Cerebellum (tissue), 4 donors: ENCODE measurements at places on chromosomes 4 and X.

GRCh38 chrX:70675284-70675683, 230.6 kb downstream of the DLG3 start:
- no peak for DNase-seq

GRCh38 chr4:3868211-3869173, 102.3 kb downstream of the ADRA2C start:
- DNase-seq = no peak

GRCh38 chr4:37873386-37873785, 17.5 kb upstream of the TBC1D1 start:
- DNase-seq = no peak

DNA sequence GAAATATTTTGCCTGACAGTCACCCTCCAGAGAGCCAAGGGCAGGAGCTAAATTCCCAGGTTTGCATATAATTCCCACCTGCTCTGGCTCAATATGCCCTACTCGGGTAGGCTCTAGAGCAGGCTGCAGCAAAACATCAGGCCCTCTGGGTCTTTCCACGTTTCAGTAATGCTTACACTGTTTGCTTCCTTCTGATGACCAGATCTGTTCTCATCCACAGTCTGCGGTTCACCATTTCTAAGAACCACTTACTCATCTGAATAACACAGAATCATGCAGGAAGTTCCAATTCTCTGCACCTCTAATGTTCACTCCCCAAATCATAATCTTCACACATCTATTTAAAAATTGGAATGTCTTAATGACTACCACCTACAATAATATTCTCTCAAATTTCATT, 141.4 kb downstream of the PPP3CA start:
- no peak for DNase-seq

DNA sequence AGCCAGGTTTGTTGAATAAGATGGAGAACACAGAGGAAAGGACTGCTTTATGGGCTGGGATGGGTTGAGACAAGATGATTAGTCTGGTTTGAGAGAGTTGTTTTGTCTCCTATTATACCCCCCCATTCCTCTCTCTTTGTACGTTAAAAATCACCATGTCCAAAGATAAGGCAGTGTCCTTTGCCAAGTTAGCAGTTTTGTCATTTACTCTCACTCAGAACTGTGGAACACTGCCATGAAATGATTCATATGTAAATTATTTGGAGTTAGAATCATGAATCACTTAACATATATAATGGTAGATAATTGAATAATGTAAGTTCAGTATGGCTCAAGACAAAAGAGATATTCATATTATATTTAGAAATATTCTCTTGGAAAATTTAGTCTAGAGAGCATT, 151.3 kb downstream of the DCLK2 start:
- DNase-seq = no peak

DNA sequence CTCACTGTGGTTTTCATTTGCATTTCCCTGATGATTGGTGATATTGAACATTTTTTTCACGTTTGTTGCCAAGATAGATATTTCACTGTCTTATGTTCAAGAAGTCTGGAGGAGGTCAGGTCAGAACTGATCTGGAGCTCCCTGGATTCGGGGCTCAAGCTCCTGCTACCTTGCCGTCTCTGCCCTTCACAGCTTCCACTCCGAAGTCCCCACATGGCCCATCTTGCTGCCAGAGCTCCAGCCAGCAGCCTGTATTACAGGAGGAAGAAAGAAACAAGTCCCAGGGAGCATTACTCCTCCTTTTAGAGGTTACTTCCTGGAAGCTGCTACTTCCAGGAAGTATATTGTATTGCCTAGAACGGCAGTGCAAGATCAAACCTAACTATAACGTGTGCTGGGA, 17.9 kb upstream of the CDKN2AIP start:
- no peak for DNase-seq

GRCh38 chrX:135737366-135738071, 24.1 kb downstream of the CT45A1 start:
- DNase-seq = peak; percentile 1

DNA sequence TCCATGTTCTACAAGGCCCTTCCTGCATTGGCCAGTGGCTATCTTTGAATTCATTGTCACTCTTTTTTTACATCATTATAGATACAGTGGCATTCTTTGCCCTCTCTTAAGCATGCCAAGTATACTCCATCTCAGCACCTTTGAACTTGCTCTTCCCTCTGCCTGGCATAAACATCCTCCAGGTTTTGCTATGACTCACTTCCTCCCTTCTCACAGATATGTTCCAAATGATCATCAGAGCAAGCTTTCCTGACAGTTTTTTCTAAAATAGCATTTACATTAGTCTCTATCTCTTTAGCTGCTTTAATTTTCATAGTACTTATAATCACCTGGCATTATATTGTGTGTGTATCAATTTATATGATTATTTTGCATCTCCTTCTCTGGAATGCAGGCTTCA, 553.3 kb upstream of the MAGEB2 start:
- DNase-seq = no peak

GRCh38 chr4:87133183-87133582, 87.2 kb downstream of the KLHL8 start:
- no peak for DNase-seq

GRCh38 chr4:26050212-26050643, 136.2 kb downstream of the SMIM20 start:
- no peak for DNase-seq

DNA sequence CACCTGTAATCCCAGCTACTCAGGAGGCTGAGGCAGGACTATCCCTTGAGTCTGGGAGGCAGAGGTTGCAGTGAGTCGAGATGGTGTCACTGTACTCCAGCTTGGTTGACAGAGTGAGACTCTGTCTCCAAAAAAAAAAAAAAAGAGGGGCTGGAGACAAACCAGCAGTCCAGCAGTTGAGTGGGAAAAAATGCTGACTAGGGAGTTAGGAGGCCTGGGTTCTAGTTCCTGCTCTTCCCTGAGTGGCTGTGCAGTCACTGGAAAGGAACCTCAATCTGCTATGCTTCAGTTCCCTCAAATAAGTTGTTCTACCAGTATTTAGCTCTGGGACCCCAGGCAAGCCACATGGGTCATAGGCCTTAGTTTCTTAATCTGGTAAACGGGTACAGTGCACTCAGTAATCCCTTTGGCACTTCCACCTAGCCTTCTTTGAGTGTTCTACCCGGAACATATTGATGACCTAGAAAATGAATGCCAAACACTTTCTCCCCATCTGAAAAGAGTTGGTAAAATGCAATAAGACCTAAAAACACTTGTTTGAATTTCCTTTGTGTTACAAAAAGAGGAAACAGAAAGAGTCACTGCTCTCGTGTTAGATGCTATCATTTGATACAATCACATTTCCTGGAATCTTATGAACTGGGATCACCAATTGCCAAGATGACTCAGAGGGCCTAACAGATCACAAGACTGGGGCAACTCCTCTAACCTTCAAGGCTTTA, 99.3 kb upstream of the EGFL6 start:
- DNase-seq = no peak

GRCh38 chrX:155188786-155189185, 27.5 kb upstream of the VBP1 start:
- DNase-seq = no peak

GRCh38 chr4:146478009-146478408, 43.7 kb downstream of the SLC10A7 start:
- no peak for DNase-seq

- no peak for DNase-seq
Measured at GRCh38 chr4:113899271-113900070, 80.0 kb downstream of the ARSJ start.

DNA sequence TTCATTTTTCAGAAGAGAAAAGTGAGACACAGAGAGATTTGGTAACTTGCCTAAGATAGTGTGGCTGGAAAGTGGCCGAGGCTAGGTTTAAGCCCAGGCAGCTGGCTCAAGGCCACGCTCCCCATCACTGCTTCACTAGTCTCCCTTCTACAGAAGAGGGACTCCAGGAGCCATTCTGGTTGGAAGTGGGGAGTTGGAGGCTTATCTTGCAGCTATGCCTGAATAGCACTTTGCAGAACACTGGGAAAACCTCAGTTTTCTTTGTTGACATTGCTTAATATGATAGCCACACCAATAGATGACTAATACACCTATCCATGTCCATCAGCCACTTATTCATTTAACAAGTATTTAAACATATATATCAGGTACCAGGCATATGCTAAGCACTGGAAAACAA, 18.5 kb downstream of the LRRC66 start:
- no peak for DNase-seq

- no peak for DNase-seq
Measured at GRCh38 chr4:114396808-114397207, 201.8 kb upstream of the UGT8 start.

GRCh38 chr4:104093247-104093646, 373.5 kb upstream of the TACR3 start:
- DNase-seq = no peak

GRCh38 chr4:183493246-183493645, 11.6 kb upstream of the ING2 start:
- no peak for DNase-seq

DNA sequence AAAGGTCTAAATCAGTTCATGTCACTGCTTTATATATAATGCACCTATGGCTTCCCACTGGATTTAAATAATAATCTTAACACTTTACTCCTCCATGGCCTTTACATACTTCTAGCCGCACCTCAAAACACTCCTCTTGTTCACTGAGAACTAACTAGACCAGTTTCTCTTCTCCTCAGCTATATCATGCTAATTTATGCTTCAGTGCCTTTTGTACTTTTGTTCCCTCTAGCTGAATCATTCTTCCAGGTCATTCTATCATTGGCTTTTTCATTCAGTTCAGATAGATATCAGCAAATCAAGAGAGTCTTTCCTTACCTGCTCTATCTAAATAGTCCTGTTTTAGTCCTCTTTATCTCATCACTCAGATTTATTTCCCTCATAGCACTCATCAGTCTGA, 64.2 kb downstream of the TET2 start:
- DNase-seq = no peak

GRCh38 chr4:105543346-105543745, 9.1 kb upstream of the ARHGEF38 start:
- DNase-seq = no peak

- peak; percentile 32 for DNase-seq
Measured at GRCh38 chr4:145719752-145720624, 40.0 kb downstream of the C4orf51 start.

DNA sequence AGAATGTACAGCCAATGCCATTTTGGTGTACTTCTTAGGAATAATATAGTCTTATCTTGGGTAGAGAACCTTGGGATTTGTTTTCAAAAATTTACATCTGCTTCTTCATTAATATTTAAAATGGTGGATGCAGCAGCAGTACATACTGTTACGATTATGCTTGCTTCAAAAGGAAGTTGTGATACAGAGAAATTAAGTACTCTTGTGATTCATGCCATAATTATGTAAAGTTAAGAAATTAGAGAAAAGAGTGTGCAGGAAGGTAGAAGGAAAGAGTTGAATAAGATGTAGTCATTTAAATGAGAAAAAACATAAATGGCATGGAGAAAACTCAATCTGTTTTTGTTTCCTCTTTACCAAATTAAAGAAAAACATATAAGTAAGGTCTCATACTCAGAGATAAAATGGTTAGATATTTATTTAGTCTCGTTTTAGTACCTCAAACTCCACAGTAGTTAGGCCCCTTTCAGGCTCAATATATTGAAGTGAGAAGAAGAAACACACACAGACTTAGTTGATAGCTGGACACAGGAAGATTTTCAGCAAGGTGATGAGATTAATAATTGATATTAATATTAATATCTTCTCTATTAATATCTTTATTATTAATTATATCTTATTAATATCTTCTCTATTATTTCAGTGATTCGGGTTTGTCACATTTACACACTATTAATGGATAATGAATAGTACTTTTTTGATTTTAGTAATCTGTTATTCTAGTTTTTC, 70.1 kb upstream of the HPGD start:
- no peak for DNase-seq

DNA sequence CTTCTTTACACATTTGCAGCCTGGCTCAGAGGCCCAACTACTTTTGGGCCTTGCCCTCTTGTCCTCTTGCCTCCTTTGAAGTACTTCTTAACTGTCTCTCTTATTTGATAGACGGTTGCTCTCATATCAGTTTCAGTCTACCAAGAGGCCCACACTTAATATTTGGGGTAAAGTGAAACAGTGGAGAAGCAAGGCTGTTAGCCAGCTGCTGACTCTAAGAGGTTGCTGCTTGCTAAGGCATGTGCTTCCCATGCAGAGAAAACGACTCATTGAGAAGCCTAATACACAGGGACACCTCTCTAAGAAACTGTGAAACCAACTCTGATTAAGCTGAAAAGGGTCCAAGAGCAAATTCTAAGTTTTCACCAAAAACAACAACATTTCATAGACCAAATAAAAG, 94.6 kb downstream of the PPP3CA start:
- no peak for DNase-seq

DNA sequence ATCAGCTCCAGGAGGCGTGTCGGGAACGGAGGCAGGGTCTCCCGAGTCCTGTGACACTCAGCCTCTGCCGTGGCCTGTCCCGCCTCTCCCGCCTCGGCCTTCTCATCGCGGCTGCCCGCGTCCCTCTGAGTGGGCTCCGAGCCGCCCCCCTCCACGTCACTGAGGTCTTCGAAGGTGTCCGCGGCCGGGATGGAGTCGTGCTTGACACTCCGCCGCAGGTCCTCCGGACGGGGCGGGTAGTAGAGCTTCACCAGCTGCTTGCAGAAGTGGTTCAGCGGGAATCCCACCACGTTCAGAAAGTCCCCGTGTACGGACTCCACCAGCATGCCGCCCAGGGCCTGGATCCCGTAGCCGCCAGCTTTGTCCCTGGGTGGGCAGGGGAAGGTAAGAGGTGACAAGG, 25.0 kb downstream of the ASMTL start:
- DNase-seq = no peak

GRCh38 chr4:176575141-176575730, 217.5 kb downstream of the VEGFC start:
- DNase-seq = no peak

DNA sequence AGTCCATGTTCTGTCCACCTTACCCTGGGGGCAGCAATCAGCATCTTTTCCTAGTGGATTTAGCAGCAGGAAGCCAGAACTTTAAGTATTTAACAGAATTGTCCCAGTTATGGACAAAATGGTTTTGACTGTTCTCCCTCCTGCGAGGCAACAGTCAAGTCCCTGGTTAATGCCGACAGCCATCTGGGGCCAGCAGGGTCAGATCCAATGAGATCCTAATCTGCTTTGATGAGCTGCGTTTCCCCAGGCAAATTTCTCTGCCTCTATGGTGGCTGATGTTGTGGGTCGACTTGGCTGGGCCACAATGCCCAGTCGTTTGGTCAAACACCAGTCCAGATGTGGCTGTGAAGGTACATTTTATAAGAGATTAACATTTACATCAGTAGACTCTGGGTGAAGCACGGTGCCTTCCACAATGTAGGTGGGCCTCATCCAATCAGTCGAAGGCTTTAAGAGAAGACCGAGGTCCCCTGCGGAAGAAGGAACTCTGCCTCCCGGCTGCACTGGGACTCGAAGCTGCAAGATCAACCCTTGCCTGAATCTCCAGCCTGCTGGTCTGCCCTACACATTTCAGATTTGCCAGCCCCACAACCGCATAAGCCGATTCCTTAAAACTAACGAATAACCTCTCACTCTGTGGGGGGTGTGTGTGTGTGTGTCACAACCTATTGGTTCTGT, 89.0 kb upstream of the C4orf50 start:
- DNase-seq = no peak

- DNase-seq = no peak
Measured at GRCh38 chr4:24601121-24601520, 16.8 kb upstream of the DHX15 start.

GRCh38 chr4:177008836-177009501, 216.2 kb upstream of the VEGFC start:
- no peak for DNase-seq
